ENCODE measurements at places on chromosomes 11 and 22.

DNA sequence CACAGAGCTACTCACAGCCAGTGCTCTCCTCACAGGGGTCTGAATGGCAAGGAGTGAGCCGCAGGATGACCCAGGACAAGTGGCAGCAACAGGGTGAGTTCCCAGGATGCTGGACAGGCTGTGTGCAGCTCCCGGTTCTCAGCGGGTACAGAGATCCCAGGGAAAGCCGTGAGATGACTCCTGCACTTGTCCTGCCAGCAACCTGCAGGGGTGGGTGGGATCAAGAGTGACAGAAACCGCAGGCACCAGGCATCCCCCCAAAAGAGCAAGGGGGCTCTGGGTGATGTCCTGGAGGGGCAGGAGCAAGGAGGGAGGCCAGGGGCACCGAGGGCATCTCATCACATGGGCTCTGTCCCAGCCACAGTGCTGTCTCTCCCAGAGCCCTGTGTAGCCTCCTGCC is 15.9 kb upstream of the PRODH start:
- no peak for DNase-seq

- DNase-seq, result no peak
These were observed 25.5 kb downstream of the NADSYN1 start for GRCh38 chr11:71478528-71478840.

GRCh38 chr11:94655291-94655690 is 88.1 kb downstream of the PIWIL4 start:
- DNase-seq, result no peak

- no peak for DNase-seq
These were observed 237.9 kb downstream of the BRD1 start for GRCh38 chr22:49589811-49590210.

GRCh38 chr22:42984397-42984796 is 30.6 kb downstream of the PACSIN2 start:
- DNase-seq, result no peak

DNA sequence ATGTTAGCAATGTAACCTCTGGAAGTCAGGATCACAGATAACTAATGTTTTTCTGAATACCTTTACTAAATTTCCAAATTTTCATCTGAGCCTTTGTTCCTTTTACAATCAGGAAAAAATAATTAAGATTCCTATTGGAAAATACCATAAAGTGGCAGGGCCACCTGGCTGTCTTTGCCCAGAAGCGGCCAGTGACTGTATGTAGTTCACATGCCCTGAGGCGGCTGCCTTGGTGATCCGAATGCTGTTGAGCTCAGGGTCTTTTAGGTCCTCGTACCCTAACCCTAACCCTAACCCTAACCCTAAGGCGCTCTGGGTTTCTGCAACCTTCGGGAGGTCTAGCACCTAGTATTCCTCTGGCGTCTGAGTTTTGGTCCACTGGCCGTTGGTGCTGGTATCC is 8.5 kb upstream of the ARFGAP3 start:
- DNase-seq, result no peak

DNA sequence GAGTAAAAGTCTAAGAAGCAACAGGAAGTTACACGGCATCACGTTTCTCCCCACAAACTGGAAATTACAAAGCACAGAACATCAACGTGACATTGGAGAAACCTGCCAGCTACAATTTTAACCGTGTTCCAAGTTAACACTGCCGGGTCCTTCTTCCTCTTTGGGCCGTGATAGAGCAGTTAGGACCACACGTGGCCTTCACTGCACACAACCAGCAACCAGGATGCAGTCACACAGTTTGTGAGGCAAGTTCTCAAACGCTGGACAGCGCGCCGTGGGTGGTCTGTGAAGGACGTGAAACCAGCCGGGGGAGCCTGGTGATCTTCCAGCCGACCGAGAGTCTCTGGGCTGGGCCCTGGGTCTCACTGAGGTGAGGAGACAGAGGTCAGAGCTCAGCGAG is 14.6 kb downstream of the C11orf21 start:
- no peak for DNase-seq

DNA sequence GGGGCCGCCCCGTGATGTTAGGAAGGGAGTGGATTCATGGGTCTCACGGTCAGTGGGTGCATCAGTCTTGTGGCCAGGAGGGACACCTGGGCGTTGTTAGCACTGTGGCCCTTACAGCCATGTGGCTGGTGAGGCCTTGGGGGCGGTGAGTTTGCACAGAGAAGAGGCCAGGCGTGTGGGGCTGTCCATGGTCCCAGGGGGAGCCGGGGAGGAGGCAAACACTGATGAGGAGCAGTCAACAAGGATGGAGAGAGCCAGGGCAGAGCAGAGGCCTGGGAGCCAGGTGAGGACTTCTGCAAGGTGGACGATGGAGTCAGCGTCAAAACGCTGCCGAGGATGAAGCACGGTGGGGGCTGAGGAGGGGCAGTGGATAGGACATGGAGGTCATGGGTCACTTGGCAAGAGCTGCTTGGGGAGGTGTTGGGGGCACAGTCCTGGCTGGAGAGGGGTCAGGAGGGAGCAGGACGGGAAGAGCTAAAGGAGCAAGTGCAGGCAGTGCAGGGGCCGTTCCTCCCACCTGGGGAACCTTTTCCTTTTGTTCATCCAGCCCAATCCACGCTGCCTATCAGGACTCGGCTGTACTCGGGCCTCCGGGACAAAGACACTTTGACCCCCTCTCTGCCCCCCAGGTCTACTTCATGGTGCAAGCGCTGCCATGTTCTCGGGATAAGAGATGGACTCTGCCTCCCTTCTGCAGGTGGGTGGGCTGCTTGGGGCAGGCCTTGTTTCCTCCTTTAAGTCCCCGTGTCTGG is 801.1 kb downstream of the TBC1D22A start:
- DNase-seq, result no peak

All from fibroblast of villous mesenchyme (primary cell).